Stimulated activated CD8-positive, alpha-beta memory T cell treated with anti-CD3 and anti-CD28 coated beads, Interleukin-7, amount 100 ng/mL, for 1 hour (primary cell): ENCODE measurements at places on chromosomes 2 and 18.

GRCh38 chr2:122105877-122106206 is 350.4 kb downstream of the TSN start:
- no peak for DNase-seq

- DNase-seq, result no peak
Measured at GRCh38 chr18:3603421-3604234, 153.7 kb downstream of the TGIF1 start.

DNA sequence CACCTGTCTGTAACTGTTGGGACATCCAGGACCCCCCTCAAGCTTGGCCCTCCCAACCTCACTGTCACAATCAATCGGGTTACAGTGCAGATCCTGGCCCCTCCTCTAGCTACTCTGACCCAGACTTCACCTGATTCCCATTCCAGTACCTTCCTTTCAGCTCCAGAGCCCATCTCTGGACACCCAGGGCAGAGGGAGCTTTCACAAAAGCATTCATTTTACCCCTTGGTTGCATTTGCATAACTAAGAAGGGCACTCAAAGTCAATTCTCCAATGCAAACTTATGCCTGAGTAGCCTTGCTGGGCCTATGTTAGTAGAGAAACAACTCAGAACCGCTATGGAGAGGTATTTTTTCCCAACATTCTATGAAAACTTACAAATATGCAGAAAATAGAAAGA is 7.4 kb downstream of the ZAP70 start:
- no peak for DNase-seq

DNA sequence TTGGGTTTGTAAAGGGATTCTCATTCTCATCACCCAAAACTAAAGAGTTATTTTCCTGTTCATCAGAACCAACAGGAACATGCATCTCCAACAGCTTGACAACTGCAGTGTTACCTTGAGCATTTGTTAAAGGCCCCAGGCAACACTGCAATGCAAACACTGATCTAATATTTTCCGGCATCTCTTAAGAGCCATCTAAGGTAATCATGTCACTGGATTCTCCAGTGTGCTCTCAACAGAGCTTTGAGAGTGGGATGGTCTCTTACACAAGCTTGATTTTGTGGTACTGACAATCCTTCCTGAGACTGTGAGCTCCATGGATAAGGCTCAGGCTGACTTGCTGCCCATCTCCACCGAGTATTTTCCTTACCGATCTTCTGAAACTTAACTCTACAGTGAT is 90.5 kb upstream of the ITGB6 start:
- DNase-seq, result no peak

- DNase-seq, result no peak
Measured at GRCh38 chr18:11367351-11367750, 218.0 kb upstream of the PIEZO2 start.

GRCh38 chr18:8413189-8413588 is 196.0 kb upstream of the RAB12 start:
- DNase-seq, result no peak

DNA sequence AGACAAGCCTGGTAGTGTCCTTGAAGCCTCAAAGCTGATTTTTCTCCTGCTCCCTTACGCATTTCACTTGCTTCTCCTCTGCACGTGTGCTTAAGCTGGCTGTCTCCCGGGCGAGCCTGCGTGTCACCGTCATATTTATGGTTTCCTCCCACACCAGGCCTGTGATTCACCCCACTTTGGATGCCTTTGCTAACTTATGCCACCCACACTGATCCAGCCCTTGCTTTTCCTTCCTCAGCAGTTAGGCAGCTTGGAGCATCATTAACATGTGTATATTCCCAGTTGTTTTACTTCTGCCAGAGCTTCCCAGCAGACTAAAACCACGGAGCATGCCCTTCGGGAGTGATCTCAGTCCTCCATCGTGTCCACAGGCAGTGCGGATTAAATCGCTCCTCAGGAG is 2.2 kb downstream of the ST3GAL5 start:
- no peak for DNase-seq

GRCh38 chr2:197281421-197281820 is 29.2 kb downstream of the ANKRD44 start:
- DNase-seq, result no peak

DNA sequence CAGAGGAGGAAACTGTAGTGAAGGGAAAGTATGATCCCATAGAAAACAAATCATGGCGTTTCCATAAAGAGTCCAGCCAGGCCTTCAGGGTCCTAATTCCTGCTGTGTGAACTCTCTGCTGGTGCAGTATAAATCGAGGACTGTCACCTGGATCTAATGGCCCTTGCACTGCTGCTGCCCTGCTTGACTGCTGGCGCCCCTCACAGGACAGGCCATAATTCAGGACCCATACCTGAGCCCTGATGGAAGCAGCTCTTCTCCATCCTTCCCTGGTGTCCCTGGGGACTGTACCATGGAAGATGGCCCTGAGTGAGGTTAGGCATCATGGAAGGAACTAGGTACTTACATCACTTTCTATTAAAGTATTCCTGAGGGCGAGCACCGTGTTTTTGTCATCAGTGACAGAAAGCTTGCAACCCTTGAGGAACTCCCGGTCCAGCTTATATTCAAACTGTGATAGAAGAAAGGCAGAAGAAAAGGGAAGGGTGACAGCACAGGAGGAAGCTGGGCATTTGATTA is 116.9 kb downstream of the RIF1 start:
- no peak for DNase-seq

DNA sequence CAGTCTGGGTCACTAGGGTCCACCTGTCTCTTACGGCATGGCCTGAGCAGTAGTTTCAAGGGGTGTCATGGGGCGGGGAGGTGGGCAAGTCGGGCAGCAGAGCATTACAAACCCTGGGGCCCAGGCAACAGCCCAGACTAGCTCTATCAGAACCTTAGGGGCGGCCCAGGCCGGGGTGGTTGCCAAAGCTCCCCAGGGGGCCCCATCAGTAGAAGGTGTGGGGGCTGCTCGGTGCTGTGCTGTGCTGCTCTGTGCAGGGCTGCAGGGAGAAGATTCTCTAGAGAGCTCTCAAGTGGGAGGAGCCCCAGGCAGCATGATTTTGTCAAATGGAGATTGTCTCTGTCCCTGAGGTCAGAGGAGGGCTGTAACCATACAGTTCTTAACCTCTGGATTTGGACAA is 36.4 kb upstream of the SLC14A1 start:
- no peak for DNase-seq

DNA sequence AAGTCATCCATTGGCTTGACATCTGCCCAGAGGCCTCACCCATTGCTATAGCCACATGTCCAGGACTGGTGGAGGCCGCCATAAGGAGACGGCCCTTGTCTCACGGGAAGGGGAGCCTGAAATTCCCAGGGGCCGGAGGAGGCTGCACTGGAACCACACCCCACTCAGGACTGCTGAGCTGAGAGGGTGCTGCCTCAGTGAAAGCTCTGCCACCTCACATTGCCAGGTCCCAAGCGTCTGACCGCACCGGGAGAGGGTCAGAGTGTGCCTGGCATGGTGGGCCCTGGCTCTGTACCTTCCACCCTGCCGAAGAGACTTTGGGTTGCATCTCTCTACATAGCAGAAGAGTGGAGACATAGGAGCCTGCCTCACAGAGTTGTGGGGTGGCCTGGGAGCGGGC is 134.1 kb upstream of the GLI2 start:
- no peak for DNase-seq

GRCh38 chr18:26792661-26793060 is 72.8 kb downstream of the AQP4 start:
- DNase-seq, result no peak

GRCh38 chr2:85234868-85235267 is 92.9 kb downstream of the TGOLN2 start:
- DNase-seq, result no peak

GRCh38 chr2:167860082-167860481 is 387.3 kb downstream of the STK39 start:
- no peak for DNase-seq

- DNase-seq, result no peak
Measured at GRCh38 chr2:130241041-130241707, 42.9 kb upstream of the TUBA3E start.

DNA sequence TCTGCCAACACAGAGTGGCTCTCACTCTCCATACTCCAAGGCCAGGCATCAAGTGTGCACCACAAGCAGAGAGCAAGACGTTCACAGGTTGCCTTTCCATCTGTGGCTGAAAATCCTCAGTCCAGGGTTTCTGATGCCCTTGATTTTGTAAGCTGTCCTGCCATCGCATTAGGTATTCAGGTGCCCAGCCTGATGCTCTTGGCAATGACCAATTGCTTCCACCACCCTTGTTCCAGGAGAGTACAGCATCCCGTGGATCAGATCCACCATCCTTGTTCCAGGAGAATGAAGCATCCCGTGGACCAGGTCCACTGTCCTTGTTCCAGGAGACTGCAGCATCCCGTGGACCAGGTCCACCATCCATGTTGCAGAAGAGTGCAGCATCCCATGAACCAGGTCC is 133.4 kb upstream of the GPC1 start:
- DNase-seq, result no peak

GRCh38 chr18:44793194-44793593 is 112.5 kb downstream of the SETBP1 start:
- no peak for DNase-seq

GRCh38 chr2:117958186-117958585 is 55.7 kb downstream of the CCDC93 start:
- DNase-seq, result no peak

GRCh38 chr2:128449226-128450061 is 130.8 kb upstream of the HS6ST1 start:
- DNase-seq, result no peak

GRCh38 chr2:171330155-171330956 is 103.4 kb downstream of the METTL8 start:
- no peak for DNase-seq

DNA sequence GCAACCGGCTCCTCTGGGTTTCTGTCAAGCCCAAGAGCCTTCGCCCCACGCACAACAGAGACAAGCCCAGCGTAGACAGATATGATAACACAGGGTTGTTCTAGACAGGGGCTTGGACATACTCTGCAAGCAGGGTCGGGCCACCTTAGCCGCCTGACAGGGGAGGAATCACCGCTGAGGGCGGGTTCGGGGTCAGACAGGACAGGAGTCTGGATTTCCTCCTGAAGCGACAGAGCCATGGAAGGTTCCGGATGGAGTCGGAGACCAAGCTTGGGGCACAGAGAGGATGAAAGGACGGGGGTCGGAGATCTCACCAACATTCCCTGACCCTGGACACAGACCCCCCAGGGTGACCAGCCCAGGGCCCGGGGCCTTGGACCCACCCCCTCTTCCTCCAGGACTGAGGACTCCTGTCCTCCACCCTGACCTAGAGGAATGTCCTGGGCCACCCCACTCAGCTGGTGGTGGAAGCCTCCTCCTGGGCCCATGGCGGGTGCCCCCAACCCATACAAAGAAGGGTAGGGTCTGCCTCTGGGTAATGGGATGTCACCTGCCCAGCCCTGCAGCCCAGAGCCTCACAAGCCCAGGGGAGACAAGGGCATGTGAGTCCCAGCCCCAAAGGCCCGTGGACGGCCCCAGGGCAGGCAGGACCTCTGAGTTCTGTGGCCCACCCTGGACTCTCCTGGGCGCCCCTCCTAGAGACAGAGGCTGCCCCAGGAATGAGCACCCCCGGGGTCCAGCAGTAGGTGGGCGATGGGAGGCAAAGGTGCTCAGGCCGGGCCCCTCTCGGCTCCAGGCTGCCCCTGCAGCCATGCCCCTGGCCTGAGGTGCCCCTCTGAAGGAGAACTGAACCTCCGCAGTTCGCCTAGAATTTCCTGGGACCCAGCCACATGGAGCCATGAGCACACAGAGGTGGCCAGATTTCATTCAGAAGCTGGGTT is 44.1 kb upstream of the GPC1 start:
- DNase-seq, result no peak

DNA sequence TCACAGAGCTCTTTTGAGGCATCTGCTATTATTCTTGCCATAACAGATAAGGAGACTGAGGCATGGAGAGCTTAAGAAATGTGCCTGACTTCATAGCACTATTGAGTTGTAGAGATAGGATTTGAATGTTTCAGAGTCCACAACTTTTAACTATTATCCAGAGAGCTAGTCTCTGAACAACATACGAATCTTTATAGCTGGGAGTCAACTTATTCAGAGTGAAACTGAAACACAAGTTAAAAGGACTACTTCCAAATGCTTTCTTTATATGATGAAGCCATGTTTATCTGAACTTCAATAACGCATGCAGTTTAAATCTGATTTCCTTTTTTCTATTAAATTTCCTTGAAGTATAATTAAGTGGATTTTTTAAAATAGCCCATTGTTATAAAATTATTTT is 268.8 kb downstream of the IKZF2 start:
- no peak for DNase-seq

DNA sequence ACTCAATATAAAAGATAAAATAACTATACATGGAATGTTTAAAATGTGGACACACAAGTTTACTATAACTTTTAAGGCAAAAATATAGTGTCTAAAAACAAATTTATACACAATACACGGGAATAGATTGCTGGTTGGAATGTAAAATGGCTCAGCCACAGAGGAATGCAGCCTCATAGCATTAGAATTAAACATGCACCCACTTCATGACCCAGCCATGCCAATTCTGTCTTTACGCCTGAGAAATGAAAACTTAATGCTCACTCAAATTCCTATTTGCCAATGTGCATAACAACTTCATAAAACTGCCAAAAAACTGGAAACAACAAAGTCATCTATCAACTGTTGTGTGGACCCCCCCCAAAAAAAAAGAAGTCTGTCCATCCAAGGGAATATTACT is 1006.6 kb upstream of the POU3F3 start:
- DNase-seq, result no peak

DNA sequence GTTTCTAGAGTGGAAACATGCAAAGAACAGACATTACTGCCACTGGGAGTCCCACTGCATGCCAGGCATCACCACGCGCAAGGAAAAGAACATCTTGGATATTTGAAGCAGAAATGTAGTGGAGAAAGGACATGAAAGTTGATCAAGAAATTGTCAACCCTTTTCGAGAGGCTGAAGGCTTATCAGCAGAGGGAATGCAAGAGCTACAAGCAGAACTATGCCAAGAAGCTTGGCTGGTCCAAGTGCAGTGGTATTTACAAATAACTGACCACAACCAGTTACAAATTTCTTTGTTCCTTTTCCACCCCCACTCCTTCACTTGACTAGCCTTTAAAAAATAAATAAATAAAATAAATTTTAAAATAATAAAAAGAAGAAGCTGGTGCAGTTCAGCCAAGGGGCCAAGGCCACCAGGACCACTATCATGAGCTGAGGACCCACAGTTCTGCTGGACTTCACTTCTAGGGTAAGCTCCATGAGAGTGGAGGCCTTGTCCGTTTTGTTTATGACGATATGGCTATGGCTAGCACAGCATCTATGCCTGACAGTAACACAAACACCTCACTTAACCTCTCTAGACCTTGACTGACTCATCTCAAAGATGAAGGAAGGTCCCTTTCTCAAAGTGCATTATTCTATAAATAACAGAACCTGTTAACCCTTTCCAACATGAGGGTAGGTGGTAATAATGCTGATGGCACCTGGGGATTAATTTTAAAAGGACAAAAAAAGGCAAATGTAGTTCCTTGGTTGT is 20.9 kb downstream of the MARCHF4 start:
- no peak for DNase-seq
